CD4-positive, CD25-positive, alpha-beta regulatory T cell (primary cell): ENCODE measurements at places on chromosomes 3 and 15.

DNA sequence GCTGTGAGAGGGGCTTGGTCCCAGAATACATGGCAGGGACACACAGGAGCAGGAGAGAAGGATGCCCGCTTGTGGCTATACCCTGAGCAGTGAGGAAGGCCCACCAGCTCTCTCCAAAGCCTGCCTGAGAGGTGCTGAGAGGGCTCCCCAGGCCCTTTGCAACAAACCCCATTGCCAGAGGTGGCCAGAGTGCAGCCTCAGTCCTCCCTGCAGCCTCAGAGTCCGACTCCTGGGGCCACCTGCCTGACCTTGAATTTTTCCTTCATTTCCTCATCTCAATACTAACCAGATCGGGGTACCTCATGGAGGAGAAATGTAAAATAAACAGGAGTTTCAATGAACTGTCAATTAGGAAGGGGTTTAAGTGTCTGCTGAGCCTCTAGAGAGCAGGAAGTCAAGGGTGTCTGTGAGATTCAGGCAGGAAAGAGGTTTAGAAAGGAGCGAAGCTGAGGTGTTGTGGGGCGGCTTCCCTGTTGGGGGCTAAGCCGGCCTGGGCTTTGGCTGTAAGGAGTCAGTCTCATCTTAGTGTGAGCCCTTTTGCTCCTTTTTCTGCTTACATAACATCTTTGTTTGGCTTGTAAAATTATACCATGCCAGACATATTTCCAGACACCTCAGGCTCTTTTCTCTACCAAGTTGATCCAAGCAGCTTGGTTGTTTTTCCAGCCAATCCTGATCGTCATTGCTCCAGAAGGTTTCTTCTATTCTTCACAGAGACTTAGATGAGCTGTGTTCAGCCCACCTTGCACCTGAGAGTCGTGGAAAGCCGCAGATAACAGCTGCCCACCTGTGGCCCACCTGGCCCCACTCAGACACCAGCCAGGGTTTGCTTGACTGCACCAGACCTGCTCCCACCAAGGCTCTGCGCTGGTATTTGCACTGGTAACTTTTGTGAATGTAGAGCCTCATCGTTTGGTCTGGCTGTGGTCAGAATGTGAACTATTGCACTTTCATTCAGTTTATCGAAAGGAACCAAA is 36.7 kb downstream of the CMTM7 start:
- no peak for DNase-seq

- no peak for DNase-seq
Observed at GRCh38 chr15:65310431-65311137, 6.1 kb downstream of the RNU5B-1 start.

DNA sequence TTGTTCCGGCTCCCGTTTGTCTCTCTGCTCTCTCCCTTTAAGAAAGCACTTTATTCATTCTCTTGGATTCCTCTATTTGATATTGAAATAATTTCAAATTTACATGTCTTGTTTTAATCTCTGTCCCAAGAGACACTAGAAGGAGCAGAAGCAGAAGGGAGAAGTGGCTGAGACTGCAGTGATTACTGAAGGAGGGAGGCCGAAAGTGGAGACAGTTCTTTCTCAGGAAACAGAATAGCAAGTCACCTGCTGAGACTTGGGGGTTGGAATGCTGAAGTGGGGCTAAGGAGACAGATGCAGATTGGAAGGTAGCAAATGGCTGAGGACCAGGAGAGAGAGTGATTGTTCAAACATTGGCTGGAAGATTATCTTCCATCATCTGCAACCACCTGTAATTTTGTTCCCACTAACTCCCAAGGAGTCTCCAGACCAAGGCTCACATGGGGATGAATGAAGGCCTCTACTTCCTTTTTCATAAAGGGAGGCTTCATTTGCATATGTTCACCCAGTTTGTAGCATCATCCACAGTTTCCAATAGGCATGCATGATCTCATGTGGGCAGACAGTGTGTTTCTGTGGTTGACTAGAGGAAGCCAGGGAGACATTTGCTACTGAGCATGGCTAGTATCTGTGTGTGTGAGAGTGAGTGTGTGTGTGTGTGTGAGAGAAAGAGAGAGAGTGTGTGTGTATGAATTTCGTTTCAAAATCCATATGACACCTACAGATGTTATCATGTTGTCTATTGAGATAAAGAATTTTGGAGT is 24.0 kb downstream of the LTF start:
- no peak for DNase-seq

GRCh38 chr15:90619468-90619867 is 89.7 kb downstream of the CRTC3 start:
- DNase-seq = peak; percentile 53

DNA sequence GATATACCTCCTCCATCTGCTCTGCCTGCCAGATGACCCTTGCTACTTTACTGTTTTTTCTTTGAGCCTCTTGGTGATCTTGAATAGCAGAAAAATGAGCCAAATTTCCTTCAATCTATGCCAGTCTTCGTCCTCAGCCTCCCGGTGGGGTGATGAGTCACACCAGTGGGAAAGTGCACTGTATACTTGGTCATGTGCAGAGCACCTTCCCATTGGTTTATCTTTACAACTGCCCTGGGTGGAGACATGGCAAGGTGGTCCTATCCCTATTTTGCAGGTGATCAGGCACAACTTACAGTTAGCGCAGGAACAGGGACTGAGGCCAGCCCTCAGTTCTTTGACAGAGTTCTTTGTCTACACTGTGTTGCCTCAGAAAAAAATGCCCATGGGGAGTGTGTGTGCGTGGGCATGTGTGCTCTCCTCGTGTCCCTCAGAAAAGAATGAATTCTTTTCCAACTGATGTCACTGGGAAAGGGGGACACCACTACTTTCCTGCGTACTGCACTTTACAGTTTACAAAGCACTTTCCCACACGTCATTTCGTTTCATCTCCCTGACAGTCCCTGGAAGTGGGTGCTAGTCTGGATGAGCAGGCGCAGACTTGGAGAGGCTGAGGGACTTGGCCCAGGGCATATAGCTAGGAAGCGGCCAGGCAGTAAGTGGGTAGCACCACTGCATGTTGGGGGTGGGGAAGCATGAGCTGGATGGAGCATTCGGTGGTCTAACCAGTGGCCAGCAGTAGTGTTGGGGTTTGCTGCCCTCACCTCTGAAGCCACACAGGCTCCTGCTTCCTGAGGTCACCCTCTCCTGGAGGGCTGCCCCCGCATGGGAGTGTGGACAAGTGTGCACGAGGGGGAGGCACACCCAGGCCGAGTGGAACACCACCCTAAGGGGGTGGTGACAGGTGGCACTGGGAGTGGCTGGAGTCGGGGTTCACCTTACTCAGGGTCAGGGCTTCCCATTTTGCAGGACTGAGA is 24.1 kb downstream of the SMAD3 start:
- no peak for DNase-seq

DNA sequence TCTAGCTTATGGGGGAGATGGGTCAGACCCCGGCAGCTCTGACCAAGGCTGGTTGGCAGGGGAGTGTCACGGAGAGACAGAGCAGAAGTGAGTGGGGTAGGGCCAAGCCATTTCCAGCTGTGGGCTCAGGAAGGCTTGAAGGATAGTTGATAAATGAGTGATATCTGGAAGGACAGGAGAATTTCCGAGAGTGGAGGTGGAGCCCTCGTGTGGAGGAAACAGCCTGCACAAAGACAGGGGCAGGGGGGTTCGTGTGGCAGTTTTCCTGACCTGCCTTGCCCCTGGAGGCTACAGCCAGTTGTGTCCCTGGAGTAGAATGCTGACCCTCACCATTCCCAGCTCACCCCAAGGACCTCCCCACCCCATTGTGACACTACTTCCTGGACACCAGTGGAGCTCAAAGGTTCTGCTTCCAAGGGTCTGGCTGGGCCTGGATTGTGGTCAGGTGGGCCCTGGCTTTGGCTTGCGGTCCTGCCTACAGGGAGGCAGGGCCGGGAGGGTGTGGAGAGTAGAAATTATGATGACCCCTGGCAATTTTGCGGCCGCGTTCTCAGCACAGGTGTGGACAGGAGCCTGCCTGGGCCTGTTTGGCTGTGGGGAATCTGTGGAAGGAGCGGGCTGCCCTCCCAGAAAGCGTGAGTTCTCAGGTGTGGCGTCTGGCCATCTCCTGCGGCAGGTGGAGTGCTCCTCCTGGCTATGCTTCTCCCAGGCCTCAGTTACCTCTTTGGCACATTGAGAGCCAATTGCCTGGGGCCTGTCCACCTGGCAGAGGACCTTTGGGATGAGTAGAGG is at the start of gene SLC22A14:
SLC22A14 (plus strand) TSS at position 400 of the 792 bp plus-strand sequence. CDS start 23,733 bp downstream, outside the sequence.
- no peak for DNase-seq

- DNase-seq = no peak
Observed at GRCh38 chr15:63939531-63940130, 105.9 kb upstream of the HERC1 start.

GRCh38 chr3:148998715-148999423 is 7.5 kb downstream of the GYG1 start:
- no peak for DNase-seq

DNA sequence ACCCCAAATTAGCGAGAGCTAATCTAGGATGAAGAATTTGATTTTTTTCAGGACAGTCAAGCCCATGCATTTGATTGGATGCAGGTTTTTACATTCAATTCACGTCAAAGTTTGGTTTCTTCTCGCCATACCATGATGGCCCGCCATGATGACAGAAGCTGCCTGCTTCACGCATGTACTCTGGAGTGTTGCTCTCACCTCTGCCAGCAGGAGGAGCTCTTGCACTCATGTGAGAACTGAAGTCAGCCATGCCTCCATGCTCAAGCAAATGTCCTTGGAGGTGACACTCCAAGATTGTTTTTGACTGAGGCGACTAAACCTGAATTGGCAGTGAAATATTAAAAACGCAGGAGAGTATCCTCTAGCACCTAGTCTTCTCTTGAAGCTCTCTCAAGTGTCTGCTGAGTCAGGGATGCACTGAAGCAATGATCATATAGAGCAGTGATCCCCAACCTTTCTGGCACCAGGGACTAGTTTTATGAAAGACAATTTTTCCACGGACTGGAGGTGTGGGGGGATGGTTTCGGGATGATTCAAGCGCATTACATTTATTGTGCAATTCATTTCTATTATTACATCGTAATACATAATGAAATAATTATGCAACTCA is 120.9 kb downstream of the SAMMSON start:
- DNase-seq = peak; percentile 73

DNA sequence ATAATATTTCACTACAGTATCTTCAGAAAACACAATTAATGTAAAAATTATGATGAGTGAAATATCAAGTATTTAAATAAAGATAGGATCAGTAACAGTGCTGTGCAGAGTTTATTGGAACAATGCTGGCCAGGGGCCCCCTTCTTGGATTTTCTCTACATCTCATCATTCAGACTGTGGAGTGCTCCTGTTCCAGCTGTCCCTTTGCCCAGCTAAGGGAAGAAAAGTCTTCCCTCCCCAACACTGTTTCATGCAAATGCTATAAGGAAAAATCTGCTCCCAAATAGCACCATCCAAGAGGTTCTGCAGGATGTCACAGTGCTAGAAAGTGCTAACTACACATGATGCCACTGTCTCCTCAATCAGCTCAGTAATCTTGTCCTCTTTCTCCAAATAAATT is 64.5 kb downstream of the RPL39L start:
- DNase-seq = no peak

- no peak for DNase-seq
Observed at GRCh38 chr3:23239211-23240068, 36.3 kb downstream of the UBE2E2 start.

GRCh38 chr3:188200481-188200880 is 46.5 kb downstream of the LPP start:
- no peak for DNase-seq

GRCh38 chr15:31078471-31078870 is 23.1 kb downstream of the TRPM1 start:
- no peak for DNase-seq

DNA sequence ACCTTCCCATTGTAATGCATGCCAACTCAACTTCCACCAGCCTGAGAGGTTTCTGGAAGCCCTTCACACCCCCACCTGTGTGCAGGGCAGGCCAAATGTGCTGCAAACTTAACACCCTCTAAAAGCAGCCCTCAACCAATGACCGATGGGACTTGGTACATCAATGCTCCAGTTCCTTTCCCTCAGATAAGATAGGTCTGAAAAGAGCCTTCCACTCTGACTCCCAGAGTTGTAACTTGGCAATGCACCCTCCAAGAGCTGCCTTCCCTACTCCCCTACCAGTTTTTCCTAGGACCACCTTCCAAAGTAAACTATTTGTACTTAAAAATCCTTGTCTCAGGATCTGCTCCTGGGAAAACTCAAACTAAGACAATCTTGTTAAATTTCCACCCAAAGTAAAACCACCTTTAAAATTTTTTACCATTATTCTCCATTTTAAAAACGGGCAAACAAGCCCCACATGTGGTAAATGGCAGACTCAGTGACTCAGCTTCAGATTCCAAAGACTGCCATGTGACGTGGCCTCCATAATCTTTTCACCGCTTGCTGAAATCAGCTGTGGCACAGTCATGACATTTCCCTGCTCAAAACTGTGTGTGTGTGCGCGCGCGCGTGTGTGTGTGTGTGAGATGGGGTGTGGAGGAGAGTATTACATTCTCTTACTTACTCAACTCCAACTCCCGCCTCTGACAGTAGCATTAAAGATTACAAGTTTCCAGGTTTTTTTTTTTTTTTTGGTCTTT is 17.2 kb downstream of the RASGRP1 start:
- DNase-seq = no peak

- DNase-seq = no peak
Observed at GRCh38 chr3:32892625-32893598, 58.5 kb upstream of the CCR4 start.

- DNase-seq = no peak
Observed at GRCh38 chr15:62495670-62496614, 330.9 kb upstream of the C2CD4B start.

GRCh38 chr3:125375950-125376679 is 990 bp upstream of the ZNF148 start:
- no peak for DNase-seq

GRCh38 chr15:67228286-67228685 is 26.2 kb downstream of the AAGAB start:
- peak; percentile 13 for DNase-seq

DNA sequence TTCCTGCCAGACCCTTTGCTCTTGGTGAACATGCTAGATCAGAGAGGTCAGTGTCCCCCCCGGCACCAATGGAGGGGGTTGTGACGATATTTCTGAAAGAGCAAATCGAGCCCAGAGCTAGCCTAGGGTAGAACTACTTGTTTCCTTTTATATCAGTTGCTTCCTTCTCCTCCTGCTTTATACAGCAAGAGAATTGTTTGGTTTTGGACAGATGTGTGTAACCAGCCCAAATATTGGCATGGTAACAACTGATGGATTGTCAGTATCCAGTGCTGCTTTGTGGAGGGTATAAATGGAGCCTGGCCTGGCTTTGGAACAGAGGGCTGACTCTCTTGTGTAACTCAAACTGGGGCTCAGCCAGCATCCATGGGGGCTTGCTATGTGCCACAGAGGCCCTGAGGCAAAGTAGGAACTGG is 27.2 kb downstream of the SNX1 start:
- DNase-seq = no peak
